ENCODE measurements at places on chromosomes 11 and 22.

- no peak for DNase-seq
Observed at GRCh38 chr22:49357661-49358440, 469.8 kb downstream of the BRD1 start.

GRCh38 chr11:47050284-47050683 lies 113.7 kb downstream of the CSTPP1 start:
- DNase-seq = no peak

- DNase-seq = no peak
Observed at GRCh38 chr11:2846056-2846455, 39.5 kb downstream of the CDKN1C start.

DNA sequence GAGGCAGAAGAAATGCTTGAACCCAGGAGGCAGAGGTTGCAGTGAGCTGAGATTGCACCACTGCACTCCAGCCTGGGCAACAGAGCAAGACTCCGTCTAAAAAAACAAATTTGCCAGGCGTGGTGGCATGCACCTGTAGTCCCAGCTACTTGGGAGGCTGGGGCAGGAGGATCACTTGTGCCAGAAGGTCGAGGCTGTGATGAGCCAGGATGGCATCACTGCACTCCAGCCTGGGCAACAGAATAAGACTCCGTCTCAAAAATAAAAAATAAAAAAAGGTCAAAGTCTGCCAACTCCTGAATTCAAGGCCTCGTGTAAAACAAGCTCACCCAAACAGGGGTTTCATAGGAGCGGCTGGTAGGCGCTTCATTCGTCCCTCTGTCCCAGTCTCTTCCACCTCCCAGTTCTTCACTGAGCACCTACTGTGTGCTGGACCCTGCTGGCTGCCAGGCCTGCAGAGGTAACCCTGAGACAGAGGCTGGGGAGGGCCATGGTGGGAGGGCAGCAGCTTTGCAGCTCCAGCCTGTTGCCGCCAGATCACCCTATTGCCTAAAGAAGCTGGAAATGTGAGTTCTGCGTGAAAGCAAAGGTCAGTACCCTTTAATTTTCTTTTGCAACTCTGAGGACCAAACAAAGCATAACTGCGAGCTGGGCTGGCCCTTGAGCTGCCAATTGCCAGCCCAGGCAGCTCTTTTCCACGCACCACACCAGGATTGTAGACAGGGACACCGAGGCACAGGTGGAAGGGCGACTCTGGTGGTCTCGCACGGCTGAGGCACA lies 15.3 kb downstream of the RPL3 start:
- no peak for DNase-seq

DNA sequence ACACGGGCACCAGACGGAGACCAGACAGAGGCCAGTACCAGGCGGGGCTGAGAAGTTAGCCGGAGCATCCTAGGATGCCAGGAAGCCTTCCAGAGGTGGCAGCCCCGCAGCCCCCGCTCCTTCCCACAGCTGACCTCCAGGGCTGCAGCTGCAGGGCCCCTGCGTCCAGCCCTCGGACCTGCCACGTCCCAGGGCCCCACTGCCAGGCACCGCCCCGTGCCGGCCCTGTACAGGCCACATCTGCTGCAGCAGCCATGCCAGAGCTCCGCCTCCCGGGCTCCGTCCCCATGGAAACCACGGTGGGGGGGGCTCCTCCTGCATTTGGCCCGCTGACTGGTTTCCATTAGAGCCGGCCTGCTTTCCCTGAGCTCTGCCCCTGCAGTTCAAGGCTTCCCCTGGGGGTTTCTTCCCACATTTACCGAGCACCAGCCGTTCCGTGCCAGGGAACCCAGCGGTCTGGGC lies 62.5 kb upstream of the PPARA start:
- DNase-seq = no peak

DNA sequence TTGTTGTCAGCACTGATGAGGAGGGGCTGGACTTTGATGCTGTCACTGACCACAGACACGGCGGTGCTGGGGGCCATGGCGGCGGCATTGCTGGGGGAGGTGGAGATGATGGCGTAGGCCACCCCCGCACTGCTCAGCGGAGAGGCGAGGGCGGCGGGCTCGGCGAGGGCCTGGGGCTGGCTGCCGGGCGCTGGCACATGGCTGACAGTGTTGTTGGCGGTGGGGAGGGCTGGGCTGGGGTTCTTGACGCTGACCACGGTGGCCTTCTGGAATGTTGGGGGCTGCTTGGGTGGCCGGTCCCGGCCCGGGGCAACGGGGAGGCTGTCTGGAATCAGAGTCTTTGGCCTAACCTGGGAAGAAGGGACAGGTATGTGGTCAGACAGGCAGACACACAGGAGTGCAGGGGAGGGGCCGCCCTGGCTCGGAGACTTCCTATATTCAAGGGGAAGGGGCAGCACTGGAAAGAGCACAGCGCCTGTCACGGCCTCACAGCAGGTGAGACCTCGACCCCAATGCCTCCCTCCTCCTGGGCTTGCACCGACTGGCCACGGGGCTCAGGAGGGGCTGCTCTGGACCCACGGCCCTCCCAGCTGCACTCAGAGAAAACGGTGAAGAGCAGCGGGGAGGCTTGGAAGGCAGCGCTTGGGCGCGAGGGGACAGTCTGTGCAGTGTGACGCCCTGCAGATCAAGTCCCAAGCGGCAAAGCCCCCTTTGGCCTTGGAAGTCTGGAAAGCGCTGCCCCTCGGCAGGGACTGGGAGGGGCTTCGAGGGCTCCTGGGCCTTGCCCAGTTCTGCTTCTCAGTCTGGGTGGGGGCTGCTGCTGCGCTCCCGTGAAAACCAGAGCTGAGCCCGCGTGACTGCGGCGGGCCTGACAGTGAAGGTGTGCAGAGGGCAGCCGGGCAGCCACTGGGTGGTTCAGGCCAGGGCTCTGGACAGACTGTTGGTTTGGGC lies 93.2 kb downstream of the PHF21B start:
- DNase-seq = no peak

DNA sequence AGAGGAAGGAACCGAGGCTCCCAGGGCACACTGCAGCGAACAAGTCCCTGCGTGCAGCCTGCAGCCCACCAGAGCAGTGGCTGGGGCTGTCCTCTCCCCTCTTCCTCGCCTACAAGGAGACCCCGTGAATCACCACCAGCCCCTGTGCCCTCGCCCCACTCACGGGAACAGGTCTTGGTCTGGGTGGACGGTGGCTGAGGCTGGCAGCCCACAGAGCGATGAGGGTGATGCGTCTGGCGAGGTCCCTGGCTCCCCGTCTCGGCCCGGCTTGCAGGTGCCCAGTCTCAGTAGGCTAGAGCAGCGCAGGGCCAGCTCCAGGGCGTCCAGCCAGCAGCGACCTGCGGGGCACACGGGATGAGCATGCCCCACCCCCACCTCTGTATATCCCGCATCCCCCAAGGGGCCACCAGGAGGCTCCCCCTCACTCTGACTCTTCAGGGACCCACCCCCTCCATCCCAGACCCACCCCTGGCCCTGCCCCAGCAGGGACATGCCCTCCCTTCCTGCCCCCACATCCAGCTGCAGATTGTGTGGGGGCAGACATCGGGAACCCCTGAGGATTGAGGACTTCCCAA lies 50.5 kb upstream of the CARS1 start:
- no peak for DNase-seq

GRCh38 chr11:111765320-111765983 lies 737 bp downstream of the PPP2R1B start:
- DNase-seq = no peak

DNA sequence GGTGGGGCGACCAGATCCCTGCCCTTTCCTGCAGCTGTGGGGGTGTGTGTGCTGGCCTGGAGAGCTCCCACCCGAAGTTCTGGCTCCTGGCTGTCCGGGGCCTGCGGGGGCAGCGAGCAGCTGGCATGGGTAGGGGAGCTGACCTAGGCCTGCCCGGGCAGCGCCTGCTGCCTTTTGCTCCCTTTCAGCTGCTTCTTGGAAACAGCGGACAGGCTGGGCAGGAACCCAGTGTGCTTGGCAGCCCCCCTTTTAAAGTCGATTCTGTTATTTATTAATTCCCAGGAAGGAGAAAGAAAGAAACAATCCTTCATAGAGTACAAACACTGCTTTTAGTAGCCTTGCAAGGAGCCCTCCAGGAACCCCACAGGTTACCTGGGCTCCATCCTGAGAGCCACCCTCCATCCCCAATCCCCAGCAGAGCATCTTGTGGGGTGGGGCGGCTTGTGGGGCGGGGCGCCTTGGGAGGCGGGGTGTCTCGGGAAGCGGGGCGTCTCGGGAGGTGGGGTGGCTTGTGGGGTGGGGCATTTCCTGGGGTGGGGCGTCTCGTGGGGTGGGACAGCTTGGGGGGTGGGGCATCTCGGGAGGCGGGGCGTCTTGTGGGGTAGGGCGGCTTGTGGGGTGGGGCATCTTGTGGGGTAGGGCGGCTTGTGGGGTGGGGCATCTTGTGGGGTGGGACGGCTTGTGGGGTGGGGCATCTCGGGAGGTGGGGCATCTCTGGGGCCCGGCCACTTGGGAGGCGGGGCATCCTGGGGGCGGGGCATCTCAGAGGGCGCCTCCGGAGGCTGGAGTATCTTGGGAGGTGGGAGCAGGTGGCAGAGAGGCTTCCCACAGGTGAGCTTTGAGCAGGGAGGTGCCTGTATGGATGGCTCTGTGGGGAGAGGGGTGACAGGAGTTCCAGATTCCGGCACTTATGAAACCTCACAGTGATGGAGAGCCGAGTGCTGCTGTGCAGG lies 7.0 kb downstream of the CD81 start:
- no peak for DNase-seq

DNA sequence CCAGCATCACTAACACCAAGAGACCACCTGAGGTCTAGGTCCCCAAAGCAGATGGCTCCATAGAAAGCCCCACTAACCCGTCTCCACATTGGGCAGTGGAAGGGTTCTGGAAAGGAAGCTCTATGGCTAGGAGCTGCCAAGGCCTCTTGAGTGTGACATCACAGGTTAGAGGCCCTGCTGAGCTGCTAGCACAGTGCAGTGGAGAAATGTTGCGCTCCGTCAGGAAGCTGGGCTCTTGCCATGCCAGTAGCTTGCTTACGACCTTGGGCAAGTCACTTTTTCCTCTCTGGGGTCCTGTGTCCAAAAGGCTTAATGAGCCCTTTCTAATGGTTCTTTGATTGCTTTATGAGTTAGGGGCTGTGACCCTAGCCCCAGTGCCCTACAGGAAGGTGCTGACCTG lies 10.6 kb downstream of the PIK3IP1 start:
- no peak for DNase-seq

GRCh38 chr22:30356449-30357235 lies at the start of the genes CCDC157 and SF3A1:
Gene CCDC157 (plus strand): TSS chr22:30357007. CDS start chr22:30366001, 8,994 bp downstream.
Gene SF3A1 (minus strand): TSS chr22:30356894. CDS start chr22:30356792, 102 bp downstream.
- peak; percentile 74 for DNase-seq

- DNase-seq = no peak
Observed at GRCh38 chr22:44024288-44024921, at the start of gene PARVB. Gene PARVB (plus strand): TSS chr22:44024302. CDS start chr22:44024340, 38 bp downstream.

DNA sequence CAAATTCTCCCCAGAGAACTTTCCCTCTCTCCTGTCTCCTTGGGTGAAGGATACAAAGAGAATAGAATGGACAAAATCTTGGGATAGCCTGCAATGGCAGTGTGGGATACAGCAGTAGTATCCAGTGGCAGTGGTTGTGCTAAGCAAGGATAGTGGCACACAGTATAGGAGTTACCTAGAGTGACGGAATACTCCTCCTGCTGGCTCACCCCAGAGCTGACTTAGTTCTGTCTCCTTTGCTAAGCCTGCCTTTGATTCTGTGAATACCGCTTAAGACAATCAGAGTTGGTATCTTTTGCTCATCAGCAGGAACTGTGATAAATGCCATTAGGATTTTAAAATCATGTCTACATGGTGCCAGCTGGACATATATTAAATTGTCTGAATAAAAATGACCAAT lies 404.3 kb downstream of the JRKL start:
- no peak for DNase-seq

DNA sequence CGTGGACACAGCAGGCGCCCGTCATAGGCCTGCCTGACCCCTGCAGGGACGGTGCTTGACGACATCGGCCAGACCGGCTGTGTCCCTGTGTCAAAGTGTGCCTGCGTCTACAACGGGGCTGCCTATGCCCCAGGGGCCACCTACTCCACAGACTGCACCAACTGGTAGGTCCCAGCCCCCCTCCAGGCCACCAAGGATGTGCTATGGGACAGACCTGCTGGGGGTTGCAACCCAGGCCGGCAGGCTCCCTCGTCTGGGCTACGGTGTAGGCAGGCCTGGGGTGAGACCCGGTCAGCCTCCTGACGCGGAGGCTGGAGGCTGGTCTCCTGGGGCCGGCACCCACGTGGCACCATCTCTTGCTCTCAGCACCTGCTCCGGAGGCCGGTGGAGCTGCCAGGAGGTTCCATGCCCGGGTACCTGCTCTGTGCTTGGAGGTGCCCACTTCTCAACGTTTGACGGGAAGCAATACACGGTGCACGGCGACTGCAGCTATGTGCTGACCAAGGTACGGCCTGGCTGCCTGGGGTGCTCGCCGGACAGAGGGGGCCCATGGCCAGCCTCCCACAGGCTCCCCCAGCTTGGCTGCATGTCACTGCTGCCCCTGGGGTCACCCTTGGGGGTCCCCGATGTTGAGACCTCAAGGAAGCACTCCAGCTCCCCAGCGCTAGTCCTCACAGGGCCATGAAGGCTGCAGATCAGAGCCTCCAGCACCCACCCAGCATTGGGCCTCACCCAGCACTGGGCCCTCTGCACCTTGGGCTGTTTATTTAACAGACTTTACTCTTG lies 7.7 kb downstream of the MUC5AC start:
- no peak for DNase-seq

DNA sequence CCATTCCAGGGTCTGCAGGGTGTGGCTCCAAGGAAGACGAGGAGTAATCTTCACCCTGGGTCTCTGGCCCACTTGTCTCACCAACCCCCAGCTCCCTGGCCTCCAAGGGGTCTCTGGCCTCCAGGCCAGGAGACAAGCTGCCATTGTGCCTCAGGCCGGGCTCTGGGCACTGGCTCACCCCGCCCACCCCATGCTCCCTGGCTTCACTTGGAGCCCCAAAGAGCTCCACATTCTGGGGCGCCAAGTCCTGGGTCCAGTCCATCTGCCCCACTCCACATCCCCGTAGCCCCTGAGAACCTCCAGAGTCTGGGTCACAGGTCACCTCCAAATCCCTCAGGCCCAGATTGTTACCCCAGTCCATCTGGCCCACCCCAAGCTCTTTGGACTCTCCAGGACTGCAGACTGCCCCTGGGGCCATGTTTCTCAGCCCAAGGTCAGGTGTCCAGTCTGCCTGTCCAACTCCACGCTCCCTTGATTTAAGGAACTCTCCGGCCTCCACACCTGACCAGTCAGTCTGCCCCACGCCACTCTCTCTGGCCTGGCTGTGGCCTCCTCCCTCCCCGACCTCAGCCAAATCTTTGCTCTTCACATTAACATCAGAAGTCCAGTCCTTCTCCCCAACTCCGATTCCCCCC lies 16.2 kb downstream of the TNKS1BP1 start:
- no peak for DNase-seq

DNA sequence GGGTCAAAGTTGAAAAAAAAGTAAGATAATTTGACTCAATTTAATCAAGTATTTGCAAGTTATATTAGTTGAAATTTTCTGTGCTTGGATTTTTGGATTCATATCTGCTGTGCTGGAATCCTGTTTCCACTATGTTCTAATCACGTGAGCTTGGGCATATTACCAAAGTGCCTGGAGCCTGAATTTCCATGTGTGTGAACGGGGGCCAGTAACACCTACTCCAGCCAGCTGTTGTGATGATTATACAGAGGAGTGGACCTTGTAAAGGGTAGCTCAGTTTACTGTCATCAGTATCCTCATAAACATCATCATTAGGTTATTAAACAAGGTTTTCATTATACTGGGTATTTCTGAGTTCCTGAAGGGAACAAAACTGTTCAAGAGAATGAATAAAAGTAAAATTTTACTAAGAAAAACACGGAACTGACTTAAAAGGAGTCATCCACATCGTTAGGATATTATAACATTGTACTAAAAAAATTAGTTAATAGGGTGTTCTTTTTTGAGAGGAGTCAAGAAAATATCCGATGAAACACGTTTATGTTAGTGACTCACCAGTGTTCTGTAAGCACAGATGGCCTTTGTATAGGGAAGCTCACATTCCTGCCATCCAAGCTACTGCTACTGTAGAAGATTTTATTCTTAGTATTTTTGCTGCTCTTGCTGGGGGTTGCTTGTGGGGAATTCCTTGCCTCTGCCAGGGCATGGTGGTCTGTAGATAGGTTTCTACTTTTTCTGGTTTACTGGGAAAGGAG lies 144.1 kb downstream of the ARHGAP42 start:
- DNase-seq = no peak

Data from stimulated activated CD4-positive, alpha-beta T cell treated with anti-CD3 and anti-CD28 coated beads, Interleukin-1b, Interleukin-23, amount 100 ng/mL, for 1 hour (primary cell).